Stimulated activated CD8-positive, alpha-beta memory T cell treated with anti-CD3 and anti-CD28 coated beads, Interleukin-7, amount 100 ng/mL, for 1 hour (primary cell): ENCODE measurements at places on chromosomes 1 and 21.
A peak's percentile ranks its signal among the peaks of the same experiment; 100 is the strongest.

DNA sequence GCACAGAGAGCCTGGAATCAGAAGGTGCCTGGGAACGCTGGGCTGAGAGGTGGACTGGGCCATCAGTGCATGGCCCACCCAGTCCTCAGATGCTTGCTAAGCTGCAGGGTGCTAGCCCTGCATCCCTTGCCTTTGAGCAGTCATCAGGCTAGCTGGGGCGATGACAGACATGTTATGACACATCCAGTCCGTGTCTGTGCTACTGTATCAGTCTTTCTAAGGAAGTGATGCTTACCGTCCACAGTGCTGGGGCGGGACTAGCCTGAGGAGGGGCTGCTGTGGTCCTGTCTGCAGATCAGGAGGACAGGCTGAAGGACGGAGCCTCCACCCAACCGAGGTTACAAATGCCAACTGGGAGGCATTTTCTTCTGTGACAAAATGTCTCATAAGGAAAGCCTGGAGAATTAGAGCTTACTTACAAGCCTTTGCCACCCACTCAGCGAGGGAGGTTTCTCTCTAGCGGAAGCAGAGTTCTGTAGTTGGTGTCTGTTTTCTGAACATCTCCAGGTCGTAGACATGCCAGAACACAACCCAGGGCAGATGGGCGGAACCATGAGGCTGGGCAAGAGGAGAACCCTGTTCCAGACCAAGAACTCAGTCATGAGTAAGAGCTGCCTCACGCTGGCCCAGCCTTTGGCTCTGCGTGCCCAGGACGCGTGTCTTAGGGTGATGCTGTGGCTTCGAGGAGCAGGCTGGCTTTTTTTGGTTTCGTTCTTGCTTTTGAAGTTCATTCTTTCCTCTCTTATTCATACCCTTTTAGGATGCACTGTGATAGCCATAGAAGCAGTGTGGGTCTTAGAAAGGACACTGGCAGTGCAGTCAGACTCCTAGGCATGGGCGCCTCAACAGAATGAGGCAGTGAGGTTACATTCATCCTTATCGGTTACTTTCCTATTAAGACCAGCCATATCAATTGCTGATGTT, 14.3 kb downstream of the SLFNL1 start:
- DNase-seq, result no peak

DNA sequence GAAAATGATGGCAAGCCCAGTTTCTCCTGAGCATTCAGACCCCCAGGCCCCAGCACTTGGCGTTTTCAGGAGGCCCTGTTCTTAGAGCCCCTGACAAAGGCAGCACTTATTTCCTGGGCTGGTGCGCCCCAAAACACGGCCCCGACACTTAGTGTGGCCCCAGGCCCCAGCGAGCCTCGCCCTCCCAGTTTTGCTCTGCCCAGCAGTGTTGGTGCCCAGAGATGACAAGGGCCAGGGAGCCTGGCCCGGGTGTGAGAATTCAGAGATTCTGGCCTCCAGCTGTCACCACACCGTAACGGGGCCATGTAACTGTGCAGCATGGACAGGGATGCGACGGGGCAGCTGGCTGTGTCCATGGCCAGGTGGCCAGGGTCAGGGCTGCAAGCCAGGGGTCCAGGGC, 18.0 kb upstream of the ARHGEF16 start:
- no peak for DNase-seq

DNA sequence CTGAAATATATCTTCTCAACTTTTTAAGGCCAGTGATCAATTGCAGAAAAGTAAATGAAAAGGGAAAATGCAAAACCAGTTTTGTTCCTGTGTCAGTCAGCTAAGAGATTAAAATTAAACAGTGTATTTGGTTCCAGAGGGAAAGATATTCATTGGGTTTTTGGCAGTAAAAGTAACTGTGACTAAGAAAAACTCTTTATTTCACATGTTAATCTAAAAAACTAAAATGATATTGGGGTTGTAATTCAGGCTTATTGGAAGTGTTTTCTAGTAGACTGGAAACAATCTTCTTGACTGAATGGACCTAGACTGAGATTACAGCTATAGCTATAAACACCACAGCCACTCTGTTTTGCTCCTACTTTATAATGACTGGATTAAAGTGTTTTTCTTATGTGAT, 413.9 kb downstream of the ADGRL2 start:
- DNase-seq, result no peak

GRCh38 chr1:228291906-228292608, 84.2 kb downstream of the OBSCN start:
- DNase-seq, result no peak

DNA sequence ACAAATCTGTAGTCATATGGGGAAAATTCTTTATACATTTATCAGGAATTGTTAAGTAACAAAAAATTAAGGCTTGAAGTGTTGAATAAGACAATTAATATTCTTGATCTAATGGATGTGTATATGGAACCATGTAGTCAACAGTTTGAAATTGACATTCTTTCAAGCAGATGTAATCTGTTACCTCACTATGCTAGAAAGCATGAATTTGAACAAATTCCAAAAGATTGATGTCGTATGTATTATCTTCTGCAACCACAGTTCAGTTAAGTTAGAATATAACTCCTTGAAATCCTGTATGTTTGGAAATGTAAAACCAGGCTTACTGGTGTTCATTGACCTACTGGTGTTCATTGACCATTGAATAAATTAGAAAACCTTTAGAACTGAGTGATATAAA, 16.1 kb downstream of the CCDC18 start:
- no peak for DNase-seq

- DNase-seq, result no peak
Measured at GRCh38 chr1:86502721-86503405, 34.1 kb downstream of the CLCA1 start.

GRCh38 chr1:27150183-27150582, 4.7 kb downstream of the SLC9A1 start:
- DNase-seq, result no peak

GRCh38 chr21:32346951-32347350, 45.9 kb downstream of the URB1 start:
- DNase-seq, result no peak

- no peak for DNase-seq
Measured at GRCh38 chr1:60502506-60502905, 428.9 kb upstream of the C1orf87 start.

GRCh38 chr1:212074313-212074712, 38.8 kb downstream of the DTL start:
- DNase-seq, result no peak

GRCh38 chr1:92957030-92957734, 4.1 kb downstream of the DIPK1A start:
- no peak for DNase-seq

GRCh38 chr1:197686702-197687355, 88.5 kb downstream of the DENND1B start:
- DNase-seq, result no peak

DNA sequence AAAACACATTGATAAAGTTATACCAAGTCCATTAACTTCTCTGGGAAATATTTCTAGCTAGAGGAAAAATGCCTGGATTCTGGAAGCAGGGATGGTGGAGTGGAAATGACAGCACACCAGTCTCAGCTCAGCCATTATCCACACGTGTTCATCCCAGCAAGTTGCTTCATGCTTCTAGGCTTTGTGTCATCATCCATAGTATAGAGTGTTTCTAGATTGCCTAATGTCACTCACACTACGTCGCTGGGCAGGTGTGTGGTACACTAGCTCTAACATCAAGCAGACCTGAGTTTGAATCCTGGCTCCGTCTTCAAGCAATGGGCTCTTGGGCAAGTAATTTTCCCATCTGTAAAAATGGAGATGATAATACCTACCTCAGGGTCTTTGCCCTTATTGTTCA, 326.3 kb downstream of the PBX1 start:
- DNase-seq, result no peak

DNA sequence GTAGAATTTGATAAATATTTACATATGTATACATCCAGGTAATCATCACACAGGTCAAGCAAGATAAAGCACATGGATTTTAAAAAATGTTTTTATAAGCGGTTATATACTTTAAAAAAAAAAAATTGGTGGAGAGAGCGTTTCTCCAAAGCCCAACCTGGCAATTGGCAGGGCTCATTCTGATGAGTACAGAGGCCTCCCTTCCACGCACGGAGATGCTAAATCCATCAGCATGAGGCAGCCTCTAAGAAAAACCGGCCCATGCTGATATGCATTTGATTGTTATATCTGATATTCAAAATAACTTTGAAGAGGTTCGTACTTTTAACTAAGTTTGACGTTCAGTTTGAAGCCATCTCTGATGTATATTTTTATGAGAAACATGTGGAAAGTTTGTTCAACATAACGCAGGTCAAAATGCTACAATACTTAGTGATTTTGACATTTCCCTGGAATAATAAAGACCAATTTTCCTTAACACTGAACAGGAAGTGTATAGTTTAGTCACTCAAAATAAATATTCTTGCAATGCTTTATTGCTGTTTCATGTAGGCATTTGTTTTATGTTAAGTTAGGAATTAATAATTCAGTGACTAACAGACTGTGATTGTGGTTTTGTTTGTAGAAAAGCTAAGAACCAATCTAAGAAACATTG, 151.7 kb downstream of the NR5A2 start:
- no peak for DNase-seq

DNA sequence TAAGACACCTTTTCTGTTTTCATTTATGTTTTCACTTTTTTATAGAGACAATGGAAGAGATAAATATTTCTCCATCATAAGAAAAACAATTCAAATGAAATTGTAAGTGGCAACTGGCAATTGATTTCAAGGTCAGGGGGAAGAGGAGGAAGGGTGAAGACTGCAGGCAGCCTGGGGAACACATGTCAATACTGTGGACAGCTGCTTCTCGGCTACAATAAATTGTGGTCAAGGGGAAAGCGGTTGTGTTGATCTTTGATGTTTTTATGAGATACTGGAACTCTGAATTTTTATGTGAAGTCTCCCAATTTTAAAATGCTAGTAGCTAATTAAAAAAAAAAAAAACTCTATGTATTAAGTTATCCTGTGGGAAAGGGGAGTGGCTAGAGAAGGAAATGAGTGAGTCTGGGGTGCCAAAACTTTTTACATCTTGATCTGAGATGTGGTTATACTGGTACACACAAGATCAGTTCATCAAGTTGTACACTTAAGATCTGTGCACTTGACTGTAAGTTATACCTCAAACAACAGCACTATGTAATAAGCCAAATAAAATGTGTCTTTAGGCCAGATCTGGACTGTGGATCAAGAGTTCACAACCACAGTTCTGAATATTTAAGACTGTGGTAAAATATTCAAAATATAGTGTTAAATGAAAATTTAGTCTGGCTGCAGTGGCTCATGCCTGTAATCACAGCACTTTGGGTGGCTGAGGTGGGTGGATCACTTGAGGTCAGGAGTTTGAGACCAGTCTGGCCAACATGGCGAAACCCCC, 18.0 kb downstream of the SSX2IP start:
- DNase-seq, result no peak

GRCh38 chr1:2967881-2968280, 53.4 kb upstream of the ACTRT2 start:
- DNase-seq, result no peak

DNA sequence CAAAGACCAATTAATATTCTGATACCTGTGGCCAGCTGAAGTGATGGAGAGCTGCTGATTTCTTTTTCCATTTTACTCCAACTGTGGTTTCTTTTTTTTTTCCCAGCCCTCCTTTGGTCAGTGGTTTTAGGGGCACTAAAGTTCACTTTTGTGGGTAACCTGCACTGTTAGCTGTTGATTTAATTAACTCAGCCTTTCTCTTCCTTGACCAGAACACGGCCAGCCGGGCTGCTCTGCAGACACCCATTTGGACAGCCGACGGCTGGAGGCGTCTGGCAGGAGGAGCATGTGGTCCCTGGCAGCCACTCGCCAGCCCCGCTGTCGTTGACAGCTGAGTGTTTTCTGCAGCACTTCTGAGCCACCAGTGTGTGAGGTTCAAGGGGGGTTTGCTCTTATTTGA, 136.2 kb upstream of the RUNX3 start:
- no peak for DNase-seq

DNA sequence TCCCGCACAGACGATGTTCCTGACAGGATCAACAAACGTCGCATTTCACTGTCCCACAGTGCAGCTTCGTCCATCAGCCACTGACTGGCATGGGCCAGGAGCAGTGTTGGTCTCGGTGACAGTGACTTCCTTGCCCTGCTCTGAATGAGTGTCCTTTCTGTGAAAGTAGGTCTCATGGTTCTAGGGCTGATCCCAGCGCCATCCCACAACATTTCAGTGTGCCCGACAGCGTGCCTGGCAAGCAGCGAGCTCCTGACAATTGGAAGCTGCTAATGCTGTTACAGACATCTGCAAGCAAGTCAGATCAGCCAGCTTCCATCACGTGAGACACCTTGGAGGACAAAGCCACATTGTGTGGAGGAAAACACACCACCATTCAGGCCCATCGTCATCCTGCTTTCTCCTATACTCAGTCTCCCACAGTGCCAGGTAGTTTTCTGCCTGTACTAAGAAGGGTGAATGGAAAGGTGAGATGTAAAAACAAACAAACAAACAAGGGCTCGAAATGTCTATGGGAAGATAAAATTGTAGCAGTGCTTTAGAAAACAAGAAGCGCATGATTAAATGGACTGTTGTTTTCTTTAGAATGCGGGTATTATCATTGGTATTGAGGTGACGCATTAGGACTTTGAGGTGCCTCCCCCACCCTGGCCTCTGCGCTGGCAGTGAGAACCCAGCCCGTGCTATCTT, 21.9 kb downstream of the ERRFI1 start:
- no peak for DNase-seq

DNA sequence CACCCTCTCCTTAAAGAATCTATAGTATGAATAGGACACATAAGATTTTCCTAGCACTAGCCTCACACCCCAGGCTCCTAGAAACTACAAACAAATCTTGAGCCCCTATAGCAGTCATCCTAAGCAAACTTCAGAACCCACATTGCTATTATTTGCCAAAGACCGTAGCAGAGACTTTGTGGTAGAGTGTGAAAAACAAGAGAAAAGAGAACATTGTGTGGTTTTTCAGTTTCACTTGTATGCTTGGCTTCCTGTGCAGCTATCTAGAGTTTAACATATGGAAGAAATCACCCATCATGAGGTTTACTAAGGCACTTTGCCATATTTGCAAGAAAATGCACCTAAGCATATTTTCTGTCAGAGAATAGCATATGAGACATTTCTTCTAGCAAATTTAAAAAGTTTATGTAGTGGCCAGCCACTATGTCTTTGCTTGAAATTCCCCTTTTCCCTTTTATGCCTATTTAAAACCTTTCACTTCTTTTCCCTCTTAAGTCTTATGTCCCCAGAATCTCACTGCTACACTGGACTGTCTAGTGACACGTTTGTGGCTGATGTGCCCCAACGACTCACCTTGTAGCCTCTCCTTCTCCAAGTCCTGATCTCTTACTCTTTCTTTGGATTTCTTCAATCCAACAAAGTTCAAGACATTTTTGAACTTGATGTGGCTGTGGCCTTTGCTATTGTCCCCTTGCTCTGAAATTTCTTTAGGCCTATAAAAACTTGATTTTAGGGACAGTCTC, 25.6 kb downstream of the CCDC190 start:
- no peak for DNase-seq

- no peak for DNase-seq
Measured at GRCh38 chr21:35406635-35407034, 357.5 kb upstream of the RUNX1 start.

DNA sequence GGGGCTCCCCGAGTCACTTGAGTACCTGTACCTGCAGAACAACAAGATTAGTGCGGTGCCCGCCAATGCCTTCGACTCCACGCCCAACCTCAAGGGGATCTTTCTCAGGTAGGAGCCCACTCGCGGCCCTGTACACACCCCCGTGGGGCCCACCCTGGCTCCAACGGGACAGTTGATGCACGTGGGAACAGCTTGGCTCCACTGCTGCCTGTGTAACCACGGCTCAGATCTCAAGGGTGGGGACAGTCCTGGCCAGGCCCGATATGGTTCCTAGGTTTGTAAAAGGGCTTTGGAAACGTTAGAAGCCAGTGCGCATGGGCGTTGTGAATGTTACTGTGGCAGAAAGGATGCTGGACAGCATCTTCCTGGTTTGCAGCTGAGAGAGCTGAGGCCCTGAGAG, 18.8 kb downstream of the PODN start:
- DNase-seq, result no peak

GRCh38 chr1:197868751-197869489, 33.5 kb upstream of the C1orf53 start:
- DNase-seq, result peak; percentile 5
